ENCODE measurements at places on chromosomes 6 and 20. TPM values are rescaled to one million over a fixed set of nuclear protein-coding genes. Genes with fewer than 3 reads are reported as not detected.

- no peak overlapping the region for H3K4me3 ChIP-seq
- H3K4me1 ChIP-seq, result no peaks in the 10 kb centered on the region
- no peak for DNase-seq
- H3K27ac ChIP-seq, result no peak overlapping the region
Measured at GRCh38 chr6:168362276-168362990, 42.9 kb upstream of the DACT2 start.

DNA sequence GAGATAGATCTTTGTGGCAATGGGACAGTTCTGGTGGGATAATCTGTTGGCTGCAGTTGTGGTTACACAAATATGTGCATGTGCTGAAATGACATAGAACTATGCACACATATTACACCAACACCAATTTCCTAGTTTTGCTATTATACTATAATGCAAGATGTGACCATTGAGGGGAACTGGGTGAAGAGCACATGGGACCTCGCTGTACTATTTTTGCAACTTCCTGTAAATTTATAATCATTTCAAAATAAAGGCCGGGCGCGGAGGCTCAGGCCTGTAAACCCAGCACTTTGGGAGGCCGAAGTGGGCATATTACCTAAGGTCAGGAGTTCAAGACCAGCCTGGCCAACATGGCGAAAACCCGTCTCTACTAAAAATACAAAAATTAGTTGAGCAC lies 8.7 kb downstream of the ARMC12 start:
- peaks cover 2% of the 10 kb centered on the region for H3K36me3 ChIP-seq
- H3K4me1 ChIP-seq, result peaks cover 1% of the 10 kb centered on the region
- no peaks in the 10 kb centered on the region for H3K27me3 ChIP-seq
- H3K4me3 ChIP-seq, result no peak overlapping the region
- no peak overlapping the region for H3K27ac ChIP-seq

DNA sequence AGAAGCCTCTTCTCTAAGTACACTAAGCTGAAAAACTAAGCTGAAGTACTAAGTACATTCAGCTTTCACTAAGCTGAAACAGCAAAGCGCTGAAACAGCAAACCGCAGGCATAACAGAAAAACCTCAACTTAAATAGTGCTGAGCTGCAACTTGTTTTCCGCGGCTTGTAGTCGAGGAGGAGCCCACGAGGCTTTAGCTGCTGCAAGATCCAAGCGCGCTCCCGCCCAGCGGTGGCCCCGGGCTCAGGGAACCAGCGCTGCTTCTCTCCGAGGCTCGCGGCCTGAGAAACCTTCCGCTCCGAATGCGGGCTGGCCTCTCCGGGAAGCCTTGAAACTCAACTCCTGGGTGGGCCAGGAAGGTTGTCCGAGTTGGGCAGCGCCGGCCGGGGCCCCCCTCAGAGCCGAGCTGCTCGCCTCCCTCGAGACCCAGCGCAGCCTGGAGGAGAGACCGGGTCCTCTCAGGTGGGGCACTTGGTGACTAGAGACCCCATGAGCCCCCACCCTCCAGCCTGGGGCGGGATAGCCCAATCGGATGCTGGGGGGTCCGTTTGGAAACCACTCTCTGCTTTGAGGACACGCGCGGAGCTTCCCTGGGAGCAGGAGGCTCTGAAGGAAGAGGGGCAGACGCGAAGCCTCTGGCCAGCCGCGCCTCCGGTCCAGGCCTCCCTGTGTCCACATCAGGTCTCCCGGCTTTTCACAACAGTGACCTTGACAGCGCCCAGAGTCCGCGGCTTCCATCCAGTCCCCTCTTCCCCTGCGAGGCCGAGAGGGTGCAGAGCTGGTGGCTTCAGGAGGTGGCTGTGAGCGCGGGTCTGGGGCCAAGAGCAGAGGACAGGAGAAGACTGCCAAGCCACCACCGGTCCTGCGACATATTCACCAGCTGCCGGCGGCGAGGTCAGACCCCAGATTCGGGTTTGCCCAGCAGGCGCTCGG lies 38.1 kb upstream of the HLA-E start:
- no peak overlapping the region for H3K27ac ChIP-seq
- H3K36me3 ChIP-seq, result no peaks in the 10 kb centered on the region
- H3K4me3 ChIP-seq, result peak overlapping the region; percentile 35
- peak; percentile 49 for DNase-seq
- H3K4me1 ChIP-seq, result peaks cover 36% of the 10 kb centered on the region

GRCh38 chr6:117327149-117328004 lies 62.0 kb downstream of the VGLL2 start:
- DNase-seq, result no peak
- no peaks in the 10 kb centered on the region for H3K4me1 ChIP-seq
- H3K27me3 ChIP-seq, result peaks cover 18% of the 10 kb centered on the region
- no peak overlapping the region for H3K4me3 ChIP-seq
- no peak overlapping the region for H3K27ac ChIP-seq

DNA sequence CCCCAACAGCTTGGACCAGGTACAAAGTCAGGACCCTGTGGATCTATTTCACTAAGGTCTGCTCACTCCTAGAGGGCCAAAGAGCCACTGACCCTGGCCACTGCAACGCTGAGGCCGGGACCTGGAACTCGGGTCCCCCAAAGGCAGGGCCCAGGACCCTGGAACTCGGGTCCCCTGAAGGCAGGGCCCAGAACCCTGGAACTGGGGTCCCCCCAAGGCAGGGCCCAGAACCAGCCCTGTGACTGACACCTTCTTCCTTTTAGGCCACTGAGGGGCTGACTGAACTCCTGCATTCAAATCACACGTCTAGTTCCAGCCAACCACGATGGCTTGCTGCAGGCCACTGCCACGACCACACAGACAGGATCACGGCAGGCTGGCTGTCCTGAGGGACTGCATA lies 9.4 kb downstream of the TCFL5 start:
- peaks cover 14% of the 10 kb centered on the region for H3K36me3 ChIP-seq
- DNase-seq, result no peak
- H3K4me3 ChIP-seq, result no peak overlapping the region

Gene PBOV1
- total RNA-seq, result not detected

Gene BPIFB3
- not detected for total RNA-seq

Gene WFDC5
- total RNA-seq, result not detected

DNA sequence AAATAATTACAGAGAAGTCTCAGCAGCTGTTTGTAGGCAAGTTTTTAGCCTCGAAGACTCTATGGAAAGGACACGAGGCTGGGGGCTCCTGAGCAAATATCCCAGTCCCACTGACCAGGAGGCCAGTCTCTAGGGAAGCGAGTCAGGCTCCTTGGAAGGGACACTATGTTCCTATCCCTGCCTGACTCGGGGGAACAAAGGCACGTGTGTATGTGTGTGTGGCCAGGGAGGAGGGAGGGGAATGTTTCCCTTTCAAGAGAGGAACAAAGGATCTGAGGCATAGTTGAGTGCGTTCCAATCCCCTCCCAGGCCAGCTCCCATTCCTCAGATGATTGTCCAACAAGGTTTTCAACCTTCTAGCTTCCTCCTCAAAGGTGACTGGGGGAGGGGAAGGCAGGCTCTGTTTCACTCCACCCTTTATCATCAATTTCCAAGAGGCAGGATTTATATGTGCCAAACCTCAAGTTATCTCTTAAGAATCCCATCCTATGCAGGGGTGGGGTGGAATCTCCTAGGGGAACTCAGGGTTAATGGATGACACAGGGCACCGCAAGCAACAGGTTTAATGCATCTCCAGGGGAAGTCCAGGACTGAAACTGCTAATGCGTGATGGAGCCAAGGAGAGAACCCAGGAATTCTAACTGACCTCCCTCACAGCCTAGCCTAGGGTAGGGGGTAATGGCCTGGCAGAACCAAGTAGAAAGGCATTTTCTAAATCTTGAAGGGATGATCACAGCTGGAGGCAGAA lies 9.9 kb downstream of the BCL2L1 start:
- H3K27me3 ChIP-seq, result no peaks in the 10 kb centered on the region
- peak overlapping the region; percentile 47 for H3K4me3 ChIP-seq
- H3K27ac ChIP-seq, result peak overlapping the region; percentile 83
- peaks cover 91% of the 10 kb centered on the region for H3K36me3 ChIP-seq
